Activated CD4-positive, alpha-beta T cell treated with anti-CD3 and anti-CD28 coated beads, Interleukin-2, amount 50 U/mL, for 24 hours (primary cell): ENCODE measurements at places on chromosomes 1 and 21.

- DNase-seq = no peak
Observed at GRCh38 chr1:163706915-163707314, 385.2 kb downstream of the NUF2 start.

- no peak for DNase-seq
Observed at GRCh38 chr1:227746676-227747075, 11.4 kb downstream of the SNAP47 start.

- DNase-seq = no peak
Observed at GRCh38 chr1:13797397-13797796, 97.4 kb downstream of the PRDM2 start.

DNA sequence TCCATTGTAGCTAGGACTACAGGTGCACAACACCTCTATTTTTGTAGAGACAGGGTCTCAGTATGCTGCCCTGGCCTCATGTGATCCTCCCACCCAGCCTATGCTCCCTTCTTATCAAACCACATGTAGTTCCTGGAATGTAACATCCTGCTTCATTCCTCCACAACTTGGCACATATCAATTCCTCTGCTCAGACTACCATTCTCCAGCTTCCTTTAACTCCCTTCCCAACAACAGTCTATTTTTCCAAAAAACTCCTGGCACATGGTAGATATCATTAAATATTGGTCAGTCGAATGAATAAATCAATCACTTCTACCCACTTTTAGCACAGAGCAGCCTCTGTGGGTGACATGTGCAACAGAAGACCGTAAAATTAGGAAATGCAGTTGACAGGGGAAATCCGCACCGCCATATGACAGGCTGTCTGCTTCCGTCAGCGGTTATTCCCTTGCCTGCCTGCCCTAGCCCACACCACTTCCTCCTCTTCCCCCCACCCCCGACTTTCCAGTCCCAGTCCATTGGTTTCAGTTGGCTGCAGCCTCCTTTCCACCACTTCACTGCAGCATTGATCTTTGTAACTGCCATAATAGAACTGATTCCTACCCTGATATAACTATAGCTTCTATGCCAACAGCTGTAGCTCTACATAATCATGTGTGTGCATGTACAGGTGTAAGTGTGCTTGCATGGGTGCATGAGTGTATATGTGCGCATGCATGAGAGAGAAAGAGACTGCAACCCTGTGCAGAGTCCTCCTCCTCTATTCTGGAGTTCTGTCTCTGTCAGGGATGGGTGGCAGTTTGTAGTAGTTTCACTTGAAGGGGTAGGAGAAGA, 6.8 kb upstream of the AKR1A1 start:
- DNase-seq = peak; percentile 71

DNA sequence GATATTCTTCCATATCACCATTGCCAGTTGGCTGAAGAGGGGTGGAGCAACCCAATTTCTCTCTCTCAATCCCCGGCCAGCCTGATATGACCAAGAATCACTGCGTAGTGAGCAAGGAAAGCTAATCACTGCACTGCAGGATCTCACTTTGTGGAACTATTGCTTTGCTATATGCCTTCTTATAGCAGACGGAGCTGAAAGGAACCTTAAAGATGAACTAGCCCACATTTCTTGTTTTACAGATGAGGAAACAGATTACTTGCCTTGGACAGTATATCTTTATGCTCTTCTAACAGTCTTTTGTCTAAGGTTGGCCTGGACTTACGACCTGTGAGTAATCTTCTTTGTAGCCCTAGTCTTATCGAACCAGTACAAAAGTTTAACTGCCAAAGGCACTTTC, 7.6 kb downstream of the APOBEC4 start:
- DNase-seq = no peak

- DNase-seq = no peak
Observed at GRCh38 chr1:28796352-28797211, 15.4 kb upstream of the OPRD1 start.

- DNase-seq = no peak
Observed at GRCh38 chr1:220062629-220063028, 16.3 kb upstream of the EPRS1 start.

DNA sequence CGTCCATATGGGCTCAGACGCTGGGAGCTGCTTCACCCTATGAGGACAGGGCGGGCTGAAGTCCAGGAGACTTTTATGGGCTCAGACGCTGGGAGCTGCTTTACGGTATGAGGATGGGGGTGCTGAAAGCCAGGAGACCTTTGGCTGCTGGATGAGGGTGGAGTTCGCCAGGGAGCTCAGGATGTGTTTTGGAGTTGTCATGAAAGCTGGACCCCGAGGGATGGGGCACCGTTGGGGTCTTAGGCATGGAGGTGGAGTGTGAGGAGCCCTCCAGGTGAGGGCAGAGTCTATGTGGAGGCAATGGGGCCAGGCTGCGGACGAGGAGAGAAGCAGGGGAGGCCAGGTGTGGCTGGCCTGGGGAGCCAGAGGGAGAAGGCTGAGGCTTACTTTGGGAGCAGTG, 27.5 kb downstream of the TRPM2 start:
- no peak for DNase-seq
